Stimulated activated CD4-positive, alpha-beta T cell treated with anti-CD3 and anti-CD28 coated beads, Interleukin-1b, Interleukin-23, amount 100 ng/mL, for 1 hour (primary cell): ENCODE measurements at places on chromosomes 2 and 18.

GRCh38 chr2:37918742-37919186 lies 6.3 kb upstream of the RMDN2 start:
- DNase-seq: no peak

DNA sequence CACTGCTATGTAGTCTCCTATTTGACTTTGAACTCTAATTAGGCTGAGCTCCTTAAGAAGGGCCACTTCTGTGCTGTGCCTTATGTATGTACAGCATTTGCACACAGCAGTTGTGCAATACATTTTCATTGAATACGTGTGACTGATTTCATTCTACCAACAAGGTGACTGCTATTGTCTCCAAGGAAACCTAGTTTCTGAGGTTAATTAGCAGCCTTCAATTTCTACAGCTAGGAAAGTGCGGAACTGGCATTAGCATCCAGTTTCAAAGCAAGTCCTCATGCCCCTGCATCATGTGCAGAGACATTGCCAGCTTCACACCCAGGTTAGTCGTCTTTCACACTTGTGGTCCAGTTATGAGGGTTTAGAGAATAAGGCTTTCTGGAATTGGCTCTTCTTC lies 58.6 kb downstream of the NCK2 start:
- DNase-seq: no peak

DNA sequence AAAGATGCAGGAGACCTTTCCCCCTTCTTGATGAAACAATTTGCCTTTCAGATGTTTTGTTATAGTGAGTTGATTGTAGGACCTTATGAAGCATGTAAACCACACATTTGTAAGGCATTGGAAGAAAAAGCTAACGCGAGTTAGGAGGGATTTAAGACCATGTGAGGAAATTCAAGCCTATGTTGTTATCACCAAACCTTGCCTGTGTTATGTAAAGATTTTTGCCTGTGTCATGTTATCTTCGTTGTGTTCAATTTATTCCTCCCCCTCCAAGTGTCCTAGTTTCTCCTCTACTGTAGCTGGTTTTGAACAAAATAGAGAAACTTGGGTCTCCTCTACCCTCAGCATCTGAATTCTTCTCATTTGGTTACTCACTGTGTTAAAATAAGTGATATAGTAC lies 173.0 kb downstream of the NEDD4L start:
- DNase-seq: no peak

- DNase-seq: no peak
Measured at GRCh38 chr2:113242327-113242726, 36.4 kb downstream of the PAX8 start.
